ENCODE measurements at places on chromosomes 2 and 18. TPM values are rescaled to one million over a fixed set of nuclear protein-coding genes. Genes with fewer than 3 reads are reported as not detected.

- H3K4me3 ChIP-seq, result no peak overlapping the region
- no peaks in the 10 kb centered on the region for H3K27me3 ChIP-seq
Measured at GRCh38 chr2:86778957-86779356, 11.8 kb downstream of the CD8A start.

DNA sequence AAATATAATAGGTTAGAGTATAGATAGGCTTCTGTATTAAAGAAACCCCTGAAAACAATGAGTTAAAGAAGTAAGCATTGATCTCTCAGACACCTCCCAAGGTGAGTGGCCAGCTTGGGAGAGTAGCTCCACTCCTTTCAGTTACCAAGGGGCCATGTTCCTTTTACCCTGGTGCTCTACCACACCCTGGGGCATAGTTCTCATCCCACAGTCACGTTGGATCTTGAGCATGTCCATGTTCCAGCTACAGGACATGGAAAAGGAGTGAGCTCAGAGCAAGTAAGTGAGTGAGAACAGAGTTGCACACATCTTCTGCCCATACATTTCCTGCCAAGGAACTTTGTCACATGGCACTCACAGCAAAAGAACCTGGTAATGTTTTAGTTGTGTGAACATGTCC, 325.9 kb upstream of the SLC39A10 start:
- no peak overlapping the region for H3K27ac ChIP-seq
- H3K4me3 ChIP-seq, result no peak overlapping the region
- DNase-seq, result no peak
- H3K36me3 ChIP-seq, result no peaks in the 10 kb centered on the region
- no peaks in the 10 kb centered on the region for H3K27me3 ChIP-seq

Gene ODC1
- total RNA-seq, result 158 TPM

Gene MROH2A
- not detected for total RNA-seq

Gene ACTR1B
- total RNA-seq, result 124 TPM

Measured in activated CD4-positive, alpha-beta T cell treated with anti-CD3 and anti-CD28 coated beads for 36 hours (primary cell).